ENCODE measurements at places on chromosomes 4 and X. TPM values are rescaled to one million over a fixed set of nuclear protein-coding genes. Genes with fewer than 3 reads are reported as not detected.

DNA sequence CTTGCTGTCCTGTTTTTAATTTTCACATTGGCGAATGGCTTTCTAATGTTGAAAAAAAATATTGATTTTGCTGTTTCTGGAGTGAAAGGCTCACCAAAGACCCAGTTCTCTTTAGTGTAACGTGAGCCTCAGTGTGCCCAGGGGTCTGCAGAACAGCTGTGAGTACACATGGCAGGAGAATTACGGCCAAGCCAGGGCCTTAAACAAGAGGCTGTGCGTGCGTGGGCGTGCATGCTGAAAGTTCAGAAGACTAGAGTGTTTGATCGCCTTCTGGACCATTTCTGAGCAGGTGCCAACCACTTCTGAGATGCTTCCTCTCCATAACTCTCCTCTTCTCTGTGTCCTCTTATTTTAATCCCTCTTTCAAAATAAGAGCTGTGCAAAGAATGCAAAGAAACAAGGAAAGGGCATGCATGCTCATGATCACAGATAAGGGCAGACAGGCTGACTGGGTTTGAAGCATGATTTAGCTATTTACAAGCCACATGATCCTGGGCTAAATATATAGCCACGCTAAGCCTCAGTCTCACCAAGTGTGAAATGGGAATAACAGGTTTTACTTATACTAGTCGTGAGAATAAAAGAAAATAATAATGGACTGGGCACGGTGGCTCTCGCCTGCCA is 9.9 kb downstream of the PHEX start:
- DNase-seq: no peak

GRCh38 chr4:160235285-160235684 is 1132.4 kb downstream of the RAPGEF2 start:
- DNase-seq: no peak

Gene RBMX
- total RNA-seq: 285 TPM

Gene AFF2
- total RNA-seq: 1.0 TPM

Gene FSTL5
- not detected for total RNA-seq
